ENCODE measurements at places on chromosomes 3 and 15. TPM values are rescaled to one million over a fixed set of nuclear protein-coding genes. Genes with fewer than 3 reads are reported as not detected.

Gene ARL6IP5
- total RNA-seq, result 86.9 TPM

DNA sequence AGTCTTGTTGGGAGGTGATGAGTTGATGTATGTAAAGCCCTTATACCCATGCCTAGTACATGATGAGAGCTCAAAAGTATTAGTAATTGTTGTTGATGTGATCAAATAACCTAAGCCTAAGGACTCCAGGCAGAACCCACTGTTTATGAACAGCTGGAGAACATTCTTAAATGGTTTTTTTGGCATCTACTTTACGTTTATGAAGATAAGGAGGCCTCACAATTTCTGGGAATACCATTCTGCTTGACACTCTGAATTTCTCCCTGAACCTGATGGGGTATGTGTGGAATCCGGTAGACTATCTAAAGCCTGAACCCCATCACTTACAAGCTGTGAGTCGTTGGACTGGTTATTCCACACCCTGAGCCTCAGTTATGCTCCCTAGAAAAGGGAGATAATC, 244.6 kb upstream of the WNT5A start:
- no peak for DNase-seq
- no peak overlapping the region for H3K4me3 ChIP-seq
- H3K27ac ChIP-seq, result no peak overlapping the region
- H3K4me1 ChIP-seq, result no peaks in the 10 kb centered on the region
- H3K27me3 ChIP-seq, result no peaks in the 10 kb centered on the region

DNA sequence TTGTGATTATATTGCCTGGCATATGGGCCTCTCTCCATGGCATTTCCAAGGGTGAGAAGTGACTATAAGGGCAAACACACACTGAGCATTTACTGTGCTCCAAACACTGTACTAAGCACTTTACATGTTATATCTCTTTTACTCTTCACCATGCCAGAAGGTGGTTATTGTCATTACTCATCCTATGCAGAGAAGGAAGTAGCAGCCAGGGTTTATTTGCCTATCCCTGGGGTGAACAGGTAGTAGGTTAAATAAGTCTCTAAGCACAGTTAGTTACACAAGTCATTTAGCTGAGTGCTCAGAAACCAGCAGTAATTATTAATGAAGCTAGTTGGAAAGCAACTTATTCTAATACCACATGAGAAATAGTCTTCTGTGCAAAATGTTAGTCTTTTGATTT, 109.9 kb upstream of the SYNPR start:
- H3K4me3 ChIP-seq, result no peak overlapping the region
- no peaks in the 10 kb centered on the region for H3K36me3 ChIP-seq
- no peaks in the 10 kb centered on the region for H3K27me3 ChIP-seq
- H3K27ac ChIP-seq, result no peak overlapping the region
- no peaks in the 10 kb centered on the region for H3K4me1 ChIP-seq

- no peaks in the 10 kb centered on the region for H3K27me3 ChIP-seq
- no peaks in the 10 kb centered on the region for H3K36me3 ChIP-seq
- no peak for DNase-seq
- H3K4me1 ChIP-seq, result no peaks in the 10 kb centered on the region
- H3K4me3 ChIP-seq, result no peak overlapping the region
Measured at GRCh38 chr15:92166751-92167405, 226.8 kb upstream of the ST8SIA2 start.

GRCh38 chr3:182739619-182740018, 53.7 kb upstream of the ATP11B start:
- DNase-seq, result no peak
- H3K36me3 ChIP-seq, result no peaks in the 10 kb centered on the region
- no peaks in the 10 kb centered on the region for H3K27me3 ChIP-seq
- H3K4me3 ChIP-seq, result no peak overlapping the region

Gene CAMKV
- total RNA-seq, result not detected

Gene HRH1
- total RNA-seq, result 9.3 TPM

Gene TMC3
- 2.7 TPM for total RNA-seq

GRCh38 chr3:189680723-189681122, 49.5 kb downstream of the TP63 start:
- no peaks in the 10 kb centered on the region for H3K27me3 ChIP-seq
- no peak overlapping the region for H3K4me3 ChIP-seq
- no peak for DNase-seq

Gene USP50
- total RNA-seq, result not detected

DNA sequence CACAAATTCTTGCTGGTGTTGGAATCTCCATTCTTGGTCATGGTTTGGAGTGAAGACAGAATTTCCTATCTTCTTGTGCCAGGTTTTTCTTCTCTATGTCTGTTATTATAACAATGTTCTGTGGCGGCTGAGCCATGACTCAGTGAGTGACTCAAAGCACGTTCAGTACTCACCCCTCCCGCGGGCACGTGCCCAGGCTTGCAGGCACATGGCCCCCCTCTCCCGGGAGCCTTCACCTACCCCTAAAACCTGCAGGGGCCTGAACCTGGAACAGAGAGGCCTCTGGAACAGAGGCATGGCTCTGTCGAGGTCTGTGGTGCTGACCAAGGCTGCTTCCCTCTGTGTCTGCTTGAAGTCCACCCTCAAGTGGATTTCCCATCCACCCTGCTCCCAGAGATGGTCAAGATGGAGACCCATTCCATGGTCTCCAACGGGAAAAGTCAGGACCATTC, 27.6 kb downstream of the PLXNB1 start:
- H3K27ac ChIP-seq, result peak overlapping the region; percentile 82
- no peaks in the 10 kb centered on the region for H3K36me3 ChIP-seq
- peaks cover 12% of the 10 kb centered on the region for H3K4me1 ChIP-seq
- DNase-seq, result no peak

DNA sequence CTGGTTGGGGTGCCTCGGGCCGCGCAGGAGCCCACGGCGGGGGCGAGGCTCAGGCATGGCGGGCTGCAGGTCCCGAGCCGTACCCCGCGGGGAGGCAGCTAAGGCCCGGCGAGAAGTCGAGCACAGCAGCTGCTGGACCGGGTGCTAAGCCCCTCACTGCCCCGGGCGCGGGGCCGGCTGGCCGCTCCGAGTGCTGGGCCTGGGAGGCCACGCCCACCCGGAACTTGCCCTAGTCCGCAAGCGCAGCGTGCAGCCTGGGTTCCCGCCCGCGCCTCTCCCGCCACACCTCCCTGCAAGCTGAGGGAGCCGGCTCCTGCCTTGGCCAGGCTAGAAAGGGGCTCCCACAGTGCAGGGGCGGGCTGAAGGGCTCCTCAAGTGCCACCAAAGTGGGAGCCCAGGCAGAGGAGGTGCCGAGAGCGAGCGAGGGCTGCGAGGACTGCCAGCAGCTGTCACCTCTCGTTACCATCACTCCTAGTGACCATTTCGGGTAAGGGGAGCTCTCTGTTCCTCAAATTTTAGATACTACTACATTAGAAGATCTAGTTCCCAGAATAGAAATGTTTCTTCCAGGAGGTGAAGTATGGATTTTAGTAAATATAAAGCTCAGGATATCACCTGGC, 417.0 kb upstream of the AGTR1 start:
- no peaks in the 10 kb centered on the region for H3K36me3 ChIP-seq
- no peak overlapping the region for H3K4me3 ChIP-seq
- no peaks in the 10 kb centered on the region for H3K4me1 ChIP-seq
- no peak overlapping the region for H3K27ac ChIP-seq
- no peak for DNase-seq

All from vagina (tissue), 2 donors.